ENCODE measurements at places on chromosomes 4 and X.
A peak's percentile ranks its signal among the peaks of the same experiment; 100 is the strongest.

DNA sequence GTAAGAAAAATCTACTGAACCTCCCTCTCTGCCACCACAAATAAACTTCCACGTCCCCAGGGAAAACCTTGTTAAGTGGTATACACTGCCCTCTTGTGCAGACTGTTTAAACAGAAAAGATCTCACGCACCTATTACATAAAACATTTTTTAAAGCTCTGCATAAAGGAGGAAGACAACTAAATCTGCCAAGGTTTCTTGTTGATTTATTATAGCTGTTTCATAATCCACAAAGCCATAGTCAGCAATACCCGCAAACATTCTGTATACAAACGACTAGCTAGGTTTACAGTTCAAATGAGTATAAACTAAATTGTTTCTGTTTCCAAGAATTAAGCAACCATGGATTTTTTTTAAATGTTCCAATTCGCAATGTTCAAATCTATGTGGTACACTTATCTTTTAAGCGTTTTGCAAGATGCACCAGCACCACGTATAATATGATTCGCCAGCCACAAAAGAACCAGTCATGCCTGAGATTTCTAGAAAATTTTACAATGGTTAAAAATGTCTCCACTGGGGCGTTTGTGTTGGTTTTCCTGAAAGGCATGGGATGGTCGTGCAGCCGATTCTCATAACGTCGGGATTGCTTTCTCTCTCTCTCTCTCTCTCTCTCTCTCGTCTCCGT, 164.6 kb downstream of the PRKX start:
- no peak for DNase-seq

GRCh38 chr4:28179126-28179525, 1318.5 kb downstream of the STIM2 start:
- no peak for DNase-seq

DNA sequence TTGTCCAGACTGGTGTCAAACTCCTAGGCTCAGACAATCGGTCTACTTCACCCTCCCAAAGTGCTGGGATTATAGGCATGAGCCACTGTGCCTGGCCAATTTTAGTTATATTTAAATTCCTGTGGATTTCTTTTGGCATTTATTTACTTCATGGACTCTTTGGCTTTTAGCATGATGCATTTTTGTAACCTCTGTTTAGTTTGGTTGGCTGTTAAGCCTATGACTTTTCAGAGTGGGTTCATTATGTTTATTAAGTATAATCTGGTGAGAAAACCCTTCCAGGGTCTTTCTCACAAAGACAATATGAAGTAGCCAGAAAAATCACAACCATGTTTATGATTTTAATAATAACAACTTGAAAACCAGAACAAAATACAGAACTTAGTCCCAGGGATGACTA, 49.4 kb downstream of the USP38 start:
- no peak for DNase-seq

DNA sequence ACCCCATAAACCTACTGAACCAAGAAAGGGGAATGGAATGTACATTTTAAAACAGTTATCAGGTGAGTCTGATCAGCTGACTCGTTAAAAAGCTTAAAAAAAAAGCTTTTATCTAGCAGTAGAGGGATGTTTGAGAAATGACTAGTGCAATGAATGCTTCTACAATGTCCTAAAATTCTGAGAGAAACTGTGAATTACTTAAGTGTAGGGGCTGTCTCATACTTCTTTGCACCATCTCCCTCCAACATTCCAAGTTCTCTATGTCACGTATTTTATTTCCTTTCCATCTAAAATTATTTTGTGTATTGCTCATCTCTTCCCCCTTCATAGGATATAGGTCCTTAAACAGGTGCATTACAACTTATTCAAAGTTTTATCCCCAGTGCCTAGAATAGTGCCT, 11.9 kb upstream of the AREG start:
- DNase-seq: no peak

GRCh38 chr4:40335525-40335894, 377 bp downstream of the CHRNA9 start:
- DNase-seq: no peak

GRCh38 chrX:132622130-132622529, 133.3 kb upstream of the MBNL3 start:
- no peak for DNase-seq

DNA sequence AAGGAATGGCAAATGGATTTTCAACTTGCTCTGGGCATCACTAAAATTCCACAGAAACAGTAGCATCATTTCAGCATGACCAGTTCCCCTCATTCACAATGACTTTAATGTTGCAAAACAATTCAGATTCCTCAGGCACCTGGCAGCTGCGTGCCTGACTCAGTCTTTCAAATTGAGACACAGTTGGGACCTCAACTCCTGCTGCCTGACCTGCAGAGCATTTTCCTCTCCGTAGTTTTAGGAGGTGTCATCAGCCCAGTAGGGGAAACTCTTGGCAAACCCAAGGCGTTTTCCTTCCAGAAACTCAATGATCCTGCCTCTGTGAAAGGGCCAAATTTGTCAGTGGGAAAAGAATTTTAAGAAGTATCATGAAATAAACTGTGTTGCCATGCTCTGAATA, 388.9 kb downstream of the SPRY1 start:
- no peak for DNase-seq

- DNase-seq: no peak
Observed at GRCh38 chr4:97038146-97038516, 1105.1 kb downstream of the STPG2 start.

GRCh38 chr4:3532751-3533422, 665 bp upstream of the LRPAP1 start:
- no peak for DNase-seq

GRCh38 chrX:42619068-42619467, 158.9 kb downstream of the PPP1R2C start:
- no peak for DNase-seq

DNA sequence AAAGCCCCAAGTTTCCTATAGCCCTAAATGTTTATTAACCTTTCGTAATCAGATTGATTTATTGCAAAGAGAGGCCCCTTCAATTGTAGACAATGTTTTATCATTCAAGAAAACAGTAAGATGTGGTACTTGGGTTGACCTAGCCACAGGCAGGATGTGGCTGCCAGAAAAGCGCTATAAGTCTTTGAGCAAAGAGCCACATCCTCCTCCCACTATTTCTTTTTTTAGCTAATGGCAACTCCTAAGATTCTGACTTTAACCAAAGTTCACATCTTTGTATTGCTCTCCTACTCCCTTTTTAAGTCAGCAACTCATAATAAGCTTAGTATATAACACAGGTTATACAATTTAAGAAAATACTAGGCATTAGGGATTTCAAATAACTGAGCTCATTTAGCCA, 70.7 kb upstream of the PPP3CA start:
- peak; percentile 67 for DNase-seq

- no peak for DNase-seq
Observed at GRCh38 chr4:186900232-186900900, 176.7 kb upstream of the FAT1 start.

GRCh38 chrX:139448996-139449395, 81.5 kb upstream of the F9 start:
- no peak for DNase-seq

DNA sequence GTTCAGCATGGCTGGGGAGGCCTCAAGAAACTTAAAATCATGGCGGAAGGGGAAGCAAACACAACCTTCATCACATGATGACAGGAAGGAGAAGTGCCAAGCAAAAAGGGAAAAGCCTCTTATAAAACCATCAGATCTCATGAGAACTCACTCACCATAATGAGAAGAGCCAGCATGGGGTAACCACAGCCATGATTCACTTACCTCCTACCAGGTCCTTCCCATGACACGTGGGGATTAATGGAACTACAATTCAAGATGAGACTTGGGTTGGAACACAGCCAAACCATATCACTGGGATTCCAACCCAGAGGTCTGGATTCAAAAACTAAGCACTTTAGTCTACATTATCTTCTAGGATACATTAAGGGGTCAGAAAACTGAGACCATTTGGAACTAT, 609.6 kb upstream of the SPANXN1 start:
- DNase-seq: no peak

DNA sequence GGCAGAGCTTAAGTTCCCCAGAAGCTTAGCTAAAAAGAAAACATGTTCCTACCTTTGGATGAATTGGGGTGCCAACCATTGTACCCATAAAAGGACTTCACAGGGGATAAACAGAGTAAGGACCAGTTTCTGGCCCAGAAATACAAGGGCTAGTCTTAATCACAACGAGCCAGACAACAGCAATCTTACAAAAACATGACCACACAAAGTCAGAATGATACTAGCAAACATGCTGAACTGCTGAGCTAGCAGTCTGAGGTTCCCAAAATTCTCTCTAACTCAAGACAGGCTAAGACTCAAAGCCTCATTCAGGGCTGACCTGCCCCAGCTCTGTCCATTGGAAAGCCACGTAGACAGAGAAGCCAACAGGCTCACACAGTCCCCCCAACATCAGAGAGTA, 40.3 kb downstream of the ATP11C start:
- no peak for DNase-seq

DNA sequence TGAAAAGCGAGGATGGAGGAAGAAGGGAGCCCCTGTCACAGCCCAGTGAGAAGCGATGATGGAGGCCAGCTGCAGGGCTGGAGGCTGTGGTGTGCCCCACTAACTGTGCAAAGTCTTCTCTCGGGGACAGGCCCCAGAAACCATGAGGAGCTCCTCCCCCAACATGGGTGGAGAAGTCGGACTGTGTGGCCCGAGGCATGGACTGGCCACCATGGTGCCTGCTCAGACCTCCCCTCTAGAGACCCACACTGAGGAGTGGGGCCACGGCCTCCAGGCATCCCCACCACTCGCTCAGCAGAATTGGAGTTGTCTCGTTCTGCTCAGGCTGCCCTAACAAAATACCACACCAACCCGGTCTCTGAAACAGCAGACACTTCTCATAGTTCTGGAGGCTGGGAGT, 12.2 kb upstream of the PDE6B start:
- no peak for DNase-seq

GRCh38 chr4:34932591-34932990, 1311.7 kb downstream of the ARAP2 start:
- DNase-seq: no peak

GRCh38 chr4:7717946-7718490, 221.6 kb downstream of the AFAP1 start:
- DNase-seq: no peak

DNA sequence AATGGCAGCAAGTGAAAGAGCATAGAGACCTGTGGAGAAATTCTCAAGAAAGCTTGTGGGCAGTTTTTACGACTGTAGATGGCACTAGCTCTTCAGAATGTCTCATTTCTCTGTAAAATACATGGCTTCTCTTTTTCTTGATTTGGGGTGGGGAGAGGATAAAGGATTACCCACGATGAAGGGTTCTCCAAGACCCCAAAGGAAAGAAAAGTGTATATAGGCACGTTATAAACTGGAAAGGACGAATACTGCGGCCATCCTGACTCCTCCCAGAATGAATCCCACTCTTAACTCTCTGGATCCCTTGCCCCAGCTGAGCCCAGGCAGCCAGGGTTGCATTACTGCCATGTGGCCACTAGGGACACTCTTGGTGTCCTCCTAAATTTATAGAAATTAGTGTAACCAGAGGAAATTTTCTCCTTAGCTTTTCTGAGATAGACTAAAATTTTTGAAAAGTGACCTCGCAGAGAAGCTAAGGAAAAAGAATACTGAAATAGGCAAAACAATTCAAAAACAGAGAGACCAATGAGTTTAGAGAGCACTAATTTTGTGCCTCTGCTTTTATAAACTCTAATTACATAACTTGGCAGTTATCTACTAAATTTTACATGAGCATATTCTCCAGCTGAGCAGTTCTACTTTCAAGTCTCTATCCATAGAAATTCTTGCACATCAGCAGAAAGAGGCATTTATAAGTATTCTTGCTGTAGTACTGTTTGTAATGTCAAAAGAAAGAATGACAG, 37.8 kb upstream of the PCDH19 start:
- peak; percentile 0 for DNase-seq

- DNase-seq: no peak
Observed at GRCh38 chr4:87144356-87144755, 76.1 kb downstream of the KLHL8 start.

GRCh38 chr4:185839194-185839712, 27.3 kb upstream of the SORBS2 start:
- DNase-seq: no peak

DNA sequence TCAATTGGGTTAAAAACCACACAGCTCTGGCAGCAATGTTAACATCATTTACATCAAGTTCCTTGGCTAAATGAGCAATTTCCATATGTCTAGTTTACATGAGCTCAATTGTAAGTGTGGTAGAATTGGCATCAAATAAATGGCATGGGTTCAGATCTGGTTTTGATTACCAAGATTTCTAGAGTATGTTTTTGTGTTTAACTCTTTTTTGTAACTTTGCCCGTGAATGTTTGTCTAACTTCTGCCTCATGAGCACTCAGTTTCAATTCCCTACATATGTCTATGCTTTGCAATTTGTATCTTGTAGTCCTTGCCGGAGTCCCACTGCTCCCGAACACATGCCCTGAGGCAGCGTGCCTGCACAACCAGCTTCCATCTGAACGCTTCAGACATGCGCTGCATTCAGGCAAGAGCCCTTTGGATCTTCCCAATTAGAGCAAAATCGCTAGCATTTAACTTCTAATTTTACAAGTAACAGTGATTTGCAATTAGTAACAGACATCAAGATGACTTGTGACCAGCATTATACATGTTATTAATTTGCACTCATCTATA, 644.4 kb downstream of the TRIML1 start:
- DNase-seq: no peak

GRCh38 chr4:150211799-150212445, 133.7 kb downstream of the DCLK2 start:
- no peak for DNase-seq

DNA sequence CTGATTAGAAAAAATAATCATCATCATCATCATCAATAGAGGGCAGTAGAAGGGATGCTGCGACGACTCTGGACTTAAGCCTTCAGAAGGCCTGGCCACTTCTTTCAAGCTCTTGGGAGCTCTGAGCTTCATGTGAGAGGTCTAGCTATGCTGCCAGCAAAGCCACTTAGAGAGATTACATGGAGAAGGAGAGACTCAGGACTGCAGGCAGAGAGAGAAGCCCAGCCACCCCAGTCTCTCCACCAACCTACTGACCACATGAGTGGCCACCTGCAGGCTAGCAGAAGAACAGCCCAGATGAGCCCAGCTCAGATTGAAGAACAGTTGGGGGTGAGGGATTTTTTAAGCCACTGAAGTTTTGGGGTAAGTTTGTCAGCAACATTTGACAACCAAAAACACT, 17.1 kb upstream of the TMEM150C start:
- DNase-seq: no peak

GRCh38 chrX:38347136-38347535, 5.3 kb upstream of the OTC start:
- no peak for DNase-seq

DNA sequence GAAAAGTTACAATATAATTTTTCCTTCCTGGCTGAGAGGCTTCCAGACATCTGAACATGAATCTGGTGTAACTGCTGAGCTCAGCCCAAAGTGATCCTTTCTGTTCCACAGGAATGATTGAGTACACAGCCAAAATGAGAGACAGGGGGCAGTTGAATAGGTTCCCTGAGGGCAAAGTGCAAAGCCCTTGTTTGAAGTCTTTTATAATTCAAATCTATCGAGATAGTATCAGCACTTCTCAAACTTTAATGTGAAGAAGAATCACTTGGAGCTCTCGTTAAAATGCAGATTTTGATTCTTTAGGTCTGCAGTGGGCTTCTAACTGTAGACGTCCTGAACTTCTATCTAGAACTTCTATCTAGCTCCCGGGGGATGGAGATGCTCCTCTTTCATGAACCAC, 54.4 kb upstream of the BMP2K start:
- DNase-seq: no peak

- DNase-seq: no peak
Observed at GRCh38 chr4:105785792-105786191, 77.2 kb downstream of the GSTCD start.

- no peak for DNase-seq
Observed at GRCh38 chrX:108224727-108225621, 133.4 kb downstream of the ATG4A start.

- no peak for DNase-seq
Observed at GRCh38 chr4:41873380-41874295, 61.6 kb upstream of the TMEM33 start.

All from CD4-positive, alpha-beta T cell treated with Interferon alpha-2 for 1 hour (primary cell).